ENCODE measurements at places on chromosomes 12 and 14.

GRCh38 chr12:103848917-103849491, 8.0 kb upstream of the NT5DC3 start:
- no peak for DNase-seq

DNA sequence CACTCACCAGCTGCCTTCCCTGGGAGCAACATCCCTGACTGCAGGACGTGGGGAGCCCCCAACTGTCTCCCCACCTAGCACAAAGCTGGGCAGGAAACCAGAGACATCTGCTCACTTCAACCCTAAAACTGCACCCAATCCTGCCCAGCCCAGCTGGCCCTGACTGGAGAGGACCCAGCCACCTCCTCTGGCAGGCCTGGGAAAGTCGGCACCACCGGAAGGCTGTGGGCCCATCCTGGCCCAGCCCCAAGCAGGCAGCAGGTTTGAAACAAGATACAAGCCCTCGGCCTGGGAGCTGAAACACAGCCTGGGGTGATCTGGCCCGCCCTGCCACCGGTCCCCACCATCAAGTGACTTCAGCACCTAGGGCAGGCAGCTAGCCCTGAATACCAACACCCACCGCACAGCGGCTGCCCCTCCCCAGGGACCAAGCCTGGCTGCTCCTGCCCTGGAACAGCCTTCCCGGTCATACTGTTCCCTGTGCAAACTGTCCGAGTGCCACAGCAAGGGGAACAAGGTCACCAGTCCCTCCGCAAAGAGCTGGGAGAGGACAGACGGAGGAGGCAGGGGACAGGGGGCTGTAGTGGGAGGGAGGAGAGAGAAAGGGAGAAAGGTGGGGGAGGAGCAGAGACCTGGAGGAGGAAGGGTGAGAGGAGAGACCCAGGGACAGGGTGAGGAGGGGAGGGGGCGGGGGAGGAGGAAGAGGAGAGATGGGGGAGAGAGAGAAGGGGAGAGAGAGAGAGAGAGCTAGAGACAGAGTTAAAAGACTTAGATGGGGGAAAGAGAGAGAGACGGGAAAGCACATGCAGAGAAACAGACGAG, 115.7 kb downstream of the RFLNA start:
- no peak for DNase-seq

- DNase-seq = no peak
These were observed 359.3 kb downstream of the ADGRD1 start for GRCh38 chr12:131312793-131313545.

GRCh38 chr12:46100551-46101484, 110.4 kb upstream of the SCAF11 start:
- DNase-seq = no peak

GRCh38 chr12:116172224-116172849, 105.2 kb downstream of the MED13L start:
- DNase-seq = peak; percentile 8

- DNase-seq = no peak
These were observed 158.8 kb downstream of the TMEM132C start for GRCh38 chr12:128425666-128426331.

DNA sequence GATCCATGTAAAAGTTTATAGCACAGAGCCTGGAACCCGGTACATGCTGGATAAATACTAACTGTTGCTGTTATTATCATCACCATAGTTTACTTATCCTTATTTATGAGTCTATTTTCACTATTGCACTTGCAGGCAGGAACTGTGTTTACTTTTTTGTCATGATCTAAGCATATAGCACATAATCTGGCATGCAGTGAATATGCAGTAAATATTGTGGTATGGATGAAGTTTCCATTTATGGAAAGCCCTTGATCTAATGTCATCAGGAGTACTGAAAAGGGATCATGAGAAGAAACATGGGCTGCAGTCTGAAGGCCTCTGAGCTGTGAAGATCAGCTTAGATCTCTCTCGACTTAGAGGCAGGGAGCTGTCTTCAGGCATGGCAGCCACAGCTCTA, 91.6 kb downstream of the KCNK13 start:
- no peak for DNase-seq

GRCh38 chr12:57474430-57474829, 5.2 kb downstream of the ARHGAP9 start:
- no peak for DNase-seq

DNA sequence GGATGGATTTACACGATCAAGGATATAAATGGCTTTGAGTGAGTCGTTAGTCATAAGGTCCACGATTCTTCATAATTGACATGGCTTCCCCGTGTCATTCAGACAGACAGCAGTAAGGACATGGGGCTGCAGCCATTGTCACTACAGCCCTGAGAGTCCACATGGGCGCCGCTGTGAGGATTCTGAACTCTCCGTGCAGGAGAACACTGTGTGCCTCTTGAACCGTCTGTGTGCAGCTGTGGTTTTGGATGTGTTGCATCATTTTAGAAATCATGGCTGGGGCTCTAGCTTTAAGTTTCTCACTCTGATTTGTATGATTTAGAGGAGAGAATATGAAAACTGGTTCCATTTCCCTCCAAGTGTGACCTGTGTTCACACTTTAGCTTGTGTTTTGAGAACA, 47.2 kb downstream of the NPAS3 start:
- no peak for DNase-seq

- DNase-seq = no peak
These were observed 56.5 kb upstream of the DLK1 start for GRCh38 chr14:100670017-100670752.

DNA sequence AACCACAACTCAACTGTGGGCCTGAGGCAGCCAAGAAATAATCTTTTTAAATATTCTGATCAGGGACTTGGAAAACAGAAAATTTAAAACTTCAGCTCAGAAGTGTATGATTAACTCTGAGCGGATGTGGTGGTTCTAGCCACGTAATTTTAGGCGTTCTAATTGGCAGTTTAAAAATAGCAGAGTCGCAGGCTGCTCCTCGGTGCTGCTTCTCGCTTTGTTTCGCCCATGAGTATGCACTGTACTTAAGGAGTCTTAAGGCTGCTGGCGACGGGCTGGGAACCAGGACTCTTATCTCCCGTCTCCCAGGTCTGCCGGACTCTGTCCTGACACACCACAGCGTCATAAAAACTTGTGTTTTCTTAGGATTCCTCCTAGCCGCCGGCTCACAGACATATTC, 113.4 kb upstream of the PELI2 start:
- no peak for DNase-seq

- DNase-seq = no peak
These were observed 43.1 kb downstream of the SOX5 start for GRCh38 chr12:23906329-23906728.

Data from stimulated activated CD4-positive, alpha-beta T cell treated with anti-CD3 and anti-CD28 coated beads, Interleukin-12 subunit alpha, Interleukin-12 subunit beta, amount 100 ng/mL, for 24 hours (primary cell).